ENCODE measurements at places on chromosomes 5 and 9. TPM values are rescaled to one million over a fixed set of nuclear protein-coding genes. Genes with fewer than 3 reads are reported as not detected.
A peak's percentile ranks its signal among the peaks of the same experiment; 100 is the strongest.

The CDH12 gene
- 1.0 TPM for total RNA-seq

- H3K27ac ChIP-seq: no peak overlapping the region
- no peak overlapping the region for H3K4me3 ChIP-seq
- H3K27me3 ChIP-seq: no peaks in the 10 kb centered on the region
- H3K4me1 ChIP-seq: no peaks in the 10 kb centered on the region
- no peaks in the 10 kb centered on the region for H3K36me3 ChIP-seq
Measured at GRCh38 chr5:96530901-96531300, 97.9 kb upstream of the PCSK1 start.

GRCh38 chr9:7549249-7549648, 250.3 kb downstream of the DMAC1 start:
- no peak for DNase-seq
- no peak overlapping the region for H3K4me3 ChIP-seq
- H3K36me3 ChIP-seq: no peaks in the 10 kb centered on the region
- no peak overlapping the region for H3K27ac ChIP-seq
- H3K27me3 ChIP-seq: no peaks in the 10 kb centered on the region
- H3K4me1 ChIP-seq: no peaks in the 10 kb centered on the region

- DNase-seq: no peak
- no peaks in the 10 kb centered on the region for H3K4me1 ChIP-seq
- H3K4me3 ChIP-seq: no peak overlapping the region
Measured at GRCh38 chr9:85216601-85217000, 525.2 kb downstream of the AGTPBP1 start.

The LHX6 gene
- 0.32 TPM for total RNA-seq

The TICAM2 gene
- 2.1 TPM for total RNA-seq

The SPATA31E1 gene
- not detected for total RNA-seq

The PCDHB11 gene
- 0.18 TPM for total RNA-seq

- no peaks in the 10 kb centered on the region for H3K27me3 ChIP-seq
- no peak for DNase-seq
Measured at GRCh38 chr9:129319938-129320481, 141.9 kb upstream of the IER5L start.

GRCh38 chr5:11851416-11851815, 52.8 kb downstream of the CTNND2 start:
- no peaks in the 10 kb centered on the region for H3K27me3 ChIP-seq
- H3K4me1 ChIP-seq: no peaks in the 10 kb centered on the region
- no peaks in the 10 kb centered on the region for H3K36me3 ChIP-seq
- no peak overlapping the region for H3K4me3 ChIP-seq
- H3K27ac ChIP-seq: no peak overlapping the region
- DNase-seq: no peak

DNA sequence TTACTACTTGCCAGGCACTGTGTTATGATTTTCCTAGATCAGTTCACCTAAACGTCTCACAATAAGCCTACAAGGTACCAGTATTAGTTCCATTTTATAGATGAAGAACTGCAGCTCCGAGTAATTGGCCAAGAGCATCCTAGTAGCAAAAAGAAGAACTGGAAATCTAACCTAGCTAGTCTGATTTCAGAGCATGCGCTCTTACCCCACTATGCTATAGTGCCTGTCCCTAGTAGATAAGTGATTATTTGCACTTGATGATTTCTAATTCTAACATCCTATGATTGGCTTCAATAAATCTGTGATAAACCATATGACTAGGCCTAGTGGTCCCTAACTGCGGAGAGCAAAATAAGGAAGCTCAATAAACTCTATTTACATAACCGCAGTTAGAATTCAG, 7.1 kb upstream of the PLAC8L1 start:
- peaks cover 5% of the 10 kb centered on the region for H3K36me3 ChIP-seq
- H3K27ac ChIP-seq: no peak overlapping the region
- H3K4me3 ChIP-seq: no peak overlapping the region

DNA sequence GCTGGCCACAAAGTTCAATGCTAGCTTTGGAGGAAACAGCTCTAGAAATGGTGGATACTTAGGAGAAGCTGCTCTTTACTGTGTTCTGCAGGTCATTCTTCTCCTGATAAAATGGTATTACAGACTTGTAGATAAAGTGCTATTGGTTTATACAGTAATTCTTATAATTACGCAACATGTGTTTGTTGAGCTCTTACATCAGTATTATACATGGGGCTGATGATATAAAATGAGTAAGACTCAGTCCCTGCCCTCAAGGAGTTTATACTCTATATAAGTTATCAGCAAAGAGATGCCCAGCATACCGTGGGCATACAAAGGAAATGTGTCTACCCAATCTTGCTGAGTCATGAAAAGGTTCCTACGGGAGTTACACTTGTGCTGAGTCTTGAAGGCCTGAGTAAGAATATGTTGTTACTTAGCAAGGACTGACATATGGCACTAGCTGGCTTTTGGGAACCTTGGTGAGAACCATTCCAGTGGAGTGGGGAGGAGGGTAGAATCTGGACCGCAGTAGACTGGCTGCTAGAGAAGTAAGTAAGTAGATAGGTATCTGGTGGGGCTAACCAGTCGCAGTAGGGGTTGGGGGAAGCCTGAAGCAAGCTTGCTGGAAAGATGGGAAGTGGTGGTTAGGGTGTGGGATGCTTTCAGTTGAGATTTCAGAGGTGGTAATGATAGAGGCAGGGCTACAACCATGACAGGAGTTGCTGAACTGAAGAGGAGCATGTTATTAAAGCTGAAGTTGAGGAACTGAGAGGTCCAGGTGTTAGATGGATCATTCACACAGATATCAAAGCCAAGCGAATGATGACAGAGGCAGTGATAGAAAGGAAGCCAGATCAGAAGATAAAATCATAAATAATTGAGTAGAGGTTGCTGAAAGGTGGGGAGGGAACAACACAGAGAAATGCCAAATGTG, 11.1 kb upstream of the TTC23L start:
- no peaks in the 10 kb centered on the region for H3K4me1 ChIP-seq
- no peak for DNase-seq
- no peaks in the 10 kb centered on the region for H3K36me3 ChIP-seq
- no peak overlapping the region for H3K27ac ChIP-seq
- no peaks in the 10 kb centered on the region for H3K27me3 ChIP-seq
- H3K4me3 ChIP-seq: no peak overlapping the region

- peaks cover 3% of the 10 kb centered on the region for H3K36me3 ChIP-seq
- H3K27ac ChIP-seq: peak overlapping the region; percentile 78
- no peaks in the 10 kb centered on the region for H3K4me1 ChIP-seq
- peak; percentile 55 for DNase-seq
- peak overlapping the region; percentile 93 for H3K4me3 ChIP-seq
Measured at GRCh38 chr9:129081388-129081904, 535 bp downstream of the DOLPP1 start.

The NTRK2 gene
- total RNA-seq: 0.49 TPM

DNA sequence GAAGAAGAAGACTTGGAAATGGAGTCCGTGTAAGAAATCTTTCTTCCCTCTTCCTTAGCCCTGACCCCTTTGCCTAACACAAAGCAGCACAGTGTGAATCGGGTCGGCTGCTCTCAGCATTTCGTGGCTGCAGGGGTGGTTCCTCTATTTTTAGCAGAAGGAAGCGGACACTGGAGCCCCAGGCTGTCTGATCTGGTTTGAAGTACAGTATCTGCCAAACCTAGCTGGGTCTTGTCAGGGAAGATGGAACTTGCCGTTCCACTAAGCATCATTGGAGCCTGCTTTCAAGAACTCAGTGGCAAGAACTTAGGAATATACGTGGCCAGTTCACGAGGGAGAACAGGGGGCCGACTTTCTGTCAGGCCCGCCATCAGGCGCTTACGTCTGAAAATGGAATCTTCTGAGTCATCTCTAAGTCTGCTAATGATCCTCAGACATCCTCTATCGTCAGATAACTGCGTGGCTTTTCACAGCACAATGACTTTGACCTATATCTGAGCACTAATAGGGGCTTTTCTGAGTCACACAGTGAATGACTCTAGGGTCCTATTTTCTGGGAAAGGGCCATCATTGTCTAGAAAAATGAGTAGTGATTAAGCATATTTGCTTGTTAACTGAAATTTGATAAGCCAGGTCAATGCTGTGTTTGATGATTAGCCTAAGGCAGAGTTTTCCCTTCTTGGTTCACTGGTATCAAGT, 43.3 kb upstream of the NCS1 start:
- H3K4me3 ChIP-seq: no peak overlapping the region
- H3K27ac ChIP-seq: peak overlapping the region; percentile 5
- DNase-seq: no peak
- peaks cover 20% of the 10 kb centered on the region for H3K36me3 ChIP-seq
- H3K27me3 ChIP-seq: no peaks in the 10 kb centered on the region
- no peaks in the 10 kb centered on the region for H3K4me1 ChIP-seq
